ENCODE measurements at places on chromosomes 7 and 10.
A peak's percentile ranks its signal among the peaks of the same experiment; 100 is the strongest.

DNA sequence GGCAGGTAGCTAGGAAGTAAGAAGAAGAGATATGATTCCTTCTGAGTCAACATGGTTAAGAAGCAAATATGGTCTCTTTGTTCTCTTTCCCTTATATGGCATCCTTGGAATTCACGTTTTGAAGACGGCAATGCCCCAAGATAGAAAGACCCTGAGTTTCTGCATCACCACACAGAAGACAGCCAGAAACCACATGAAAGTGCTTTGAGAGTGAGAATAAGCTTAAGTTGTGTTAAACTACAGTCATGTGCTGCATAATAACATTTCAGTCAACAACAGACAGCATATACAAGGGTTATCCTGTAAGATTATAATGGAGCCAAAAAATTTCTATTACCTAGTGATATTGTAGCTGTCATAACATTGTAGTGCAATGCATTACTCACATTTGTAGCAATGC lies 89.9 kb upstream of the STEAP1 start:
- no peak for DNase-seq

DNA sequence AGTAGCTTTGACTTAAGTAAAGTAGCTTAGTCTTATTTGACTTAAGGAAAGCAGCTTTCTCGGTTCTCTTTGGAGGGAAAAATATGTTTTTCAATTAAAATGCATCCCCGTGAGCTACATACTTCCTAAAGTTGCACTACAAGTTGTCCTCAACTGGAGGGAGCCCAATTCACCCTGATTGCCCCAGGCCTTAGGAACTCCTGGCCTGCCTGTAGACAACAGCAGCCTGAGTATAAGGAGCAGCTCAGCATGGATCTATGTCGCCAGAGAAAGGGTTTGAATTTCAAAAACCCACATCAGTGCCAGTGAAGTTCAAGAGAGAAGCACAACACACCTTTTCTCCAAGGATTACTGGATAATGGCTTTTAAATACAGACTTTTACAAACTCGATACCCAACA lies 772.0 kb downstream of the TNS3 start:
- DNase-seq = no peak

- DNase-seq = no peak
Measured at GRCh38 chr10:129626309-129626708, 159.3 kb downstream of the MGMT start.

DNA sequence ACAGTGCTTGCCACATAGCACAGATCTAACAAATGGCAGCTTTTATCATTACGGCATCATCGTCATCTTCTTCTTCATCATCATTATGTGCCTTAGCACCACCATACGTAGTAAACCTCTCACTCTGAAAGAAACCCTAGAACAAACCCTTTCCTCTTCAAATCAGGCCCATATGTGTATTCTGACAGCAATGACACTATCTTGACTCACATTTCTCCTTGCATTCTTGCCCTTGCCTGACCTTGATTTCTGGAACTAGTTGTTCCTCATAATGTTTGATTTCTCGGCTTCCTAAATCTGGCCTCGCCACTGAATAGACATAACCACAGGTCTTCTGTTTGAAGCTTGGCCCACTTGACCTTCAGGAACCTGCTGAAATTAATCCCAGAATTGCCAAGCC lies 115.3 kb downstream of the DGKI start:
- no peak for DNase-seq

GRCh38 chr10:15141136-15142054 lies 27.1 kb downstream of the NMT2 start:
- peak; percentile 30 for DNase-seq

DNA sequence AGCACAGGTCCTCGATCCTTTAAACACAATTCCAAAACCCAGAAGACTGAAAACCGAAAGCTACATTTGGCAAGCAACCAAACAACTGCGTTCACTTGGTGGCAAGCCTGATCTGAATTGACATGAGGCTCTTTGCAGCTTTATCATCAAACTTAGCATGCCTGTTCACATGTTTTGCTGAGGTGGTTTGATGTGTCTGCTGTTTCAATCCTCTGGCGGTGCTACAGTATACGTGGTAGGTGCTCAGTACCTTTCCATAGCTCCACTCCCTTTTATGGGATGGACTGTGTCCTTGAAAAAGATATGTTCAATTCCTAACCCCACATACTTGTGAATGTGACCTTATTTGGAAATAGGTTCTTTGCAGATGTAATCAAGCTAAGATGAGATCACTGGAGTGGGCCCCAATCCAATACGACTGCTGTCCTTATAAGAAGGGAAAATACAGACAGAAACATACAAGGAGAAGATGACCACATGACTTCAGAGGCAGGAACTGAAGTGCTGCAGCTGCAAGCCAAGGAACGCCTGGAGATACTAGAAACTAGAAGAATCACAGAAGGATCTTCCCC lies 33.4 kb downstream of the CCDC6 start:
- DNase-seq = no peak

DNA sequence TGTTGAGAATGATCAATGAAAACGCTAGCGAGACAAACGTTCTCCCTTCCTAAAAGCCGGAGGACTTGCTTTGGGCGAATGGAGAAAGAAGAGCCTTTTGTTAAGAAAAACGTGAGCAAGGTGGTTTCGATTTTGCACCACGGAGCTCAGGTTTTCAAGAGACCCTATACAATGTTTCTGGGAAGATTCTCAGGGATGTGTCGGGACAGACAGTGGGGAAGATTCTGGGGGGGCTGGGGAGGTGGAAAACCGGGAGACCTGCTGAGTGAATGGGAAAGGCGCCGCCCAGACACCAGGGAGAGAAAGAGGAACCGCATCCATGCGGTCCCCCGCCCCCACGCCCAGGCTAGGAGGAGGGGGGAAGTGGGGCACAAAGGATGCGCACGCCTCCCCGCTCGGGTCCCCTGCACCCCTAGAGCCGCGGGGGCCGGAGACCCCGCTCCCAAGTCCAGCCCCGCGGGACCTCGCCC lies 745 bp downstream of the YWHAG start:
- DNase-seq = peak; percentile 75

DNA sequence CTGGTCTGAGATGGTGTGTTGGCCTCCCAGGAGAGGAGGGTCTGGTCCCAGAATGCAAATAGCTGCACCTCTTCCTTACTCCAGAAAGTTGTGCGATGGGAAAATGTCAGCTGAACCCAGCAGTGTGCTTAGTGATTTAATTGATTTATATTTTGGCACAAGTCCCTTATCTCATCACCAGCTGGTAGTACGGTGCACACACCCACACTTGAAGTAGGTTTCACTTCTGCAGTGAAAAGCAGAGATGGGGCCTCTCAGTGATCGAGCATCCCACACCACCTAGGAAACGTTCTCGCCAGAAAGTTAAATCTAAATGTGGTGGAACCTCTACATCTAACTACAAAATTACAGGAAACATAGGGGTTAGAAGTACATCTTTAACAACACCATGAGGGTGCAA lies 80.4 kb downstream of the UBE3C start:
- DNase-seq = peak; percentile 21

DNA sequence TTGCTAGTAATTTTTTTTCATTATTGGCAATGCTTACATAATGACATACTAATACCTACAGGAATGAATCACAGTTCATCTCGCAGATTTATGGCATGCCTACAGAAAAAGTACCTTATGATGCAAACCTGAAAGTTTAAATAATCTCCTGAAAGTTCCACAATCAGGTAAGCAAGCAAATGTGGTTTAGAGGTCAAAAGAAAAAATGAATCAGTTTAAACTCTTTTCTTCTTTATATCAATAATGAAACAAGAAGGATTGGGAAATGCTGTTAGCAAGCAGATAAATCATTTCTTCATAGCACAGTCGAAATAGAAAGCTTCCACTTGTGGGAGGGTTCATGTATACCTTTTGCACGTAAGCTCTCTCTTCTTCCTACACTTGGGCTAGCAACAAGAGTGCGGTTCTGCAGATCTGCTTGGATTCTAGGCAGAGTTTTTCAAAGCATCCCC lies 53.7 kb upstream of the MTPN start:
- DNase-seq = no peak
